Mesenchymal stem cell (in vitro differentiated cells and primary cell): ENCODE measurements at places on chromosomes 1 and 21.

GRCh38 chr1:223745731-223746130, 33.4 kb downstream of the CAPN2 start:
- no peak for DNase-seq

- DNase-seq = no peak
Measured at GRCh38 chr21:41381731-41382130, 19.9 kb downstream of the MX2 start.

DNA sequence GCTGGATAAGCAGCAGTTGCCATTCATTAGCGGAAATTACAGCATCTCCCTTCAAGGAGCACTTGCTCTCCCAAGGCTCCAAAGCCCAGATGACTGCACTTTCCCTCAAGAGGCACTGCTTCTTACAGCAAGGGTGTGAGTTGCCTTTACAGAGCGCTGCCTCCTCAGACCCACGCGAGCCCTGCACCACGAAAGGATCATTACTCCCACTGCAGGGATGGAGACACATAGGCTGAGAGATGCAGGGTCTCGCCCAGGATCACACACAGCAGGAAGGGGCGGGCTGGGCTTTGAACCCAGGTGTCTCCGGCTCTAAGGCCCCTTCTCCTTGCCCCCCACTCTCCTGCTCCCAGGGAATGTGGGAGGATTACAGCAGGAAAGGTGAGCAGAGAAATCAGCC, 405.5 kb downstream of the MATN1 start:
- no peak for DNase-seq

- no peak for DNase-seq
Measured at GRCh38 chr1:228358764-228359612, 47.6 kb downstream of the TRIM11 start.

DNA sequence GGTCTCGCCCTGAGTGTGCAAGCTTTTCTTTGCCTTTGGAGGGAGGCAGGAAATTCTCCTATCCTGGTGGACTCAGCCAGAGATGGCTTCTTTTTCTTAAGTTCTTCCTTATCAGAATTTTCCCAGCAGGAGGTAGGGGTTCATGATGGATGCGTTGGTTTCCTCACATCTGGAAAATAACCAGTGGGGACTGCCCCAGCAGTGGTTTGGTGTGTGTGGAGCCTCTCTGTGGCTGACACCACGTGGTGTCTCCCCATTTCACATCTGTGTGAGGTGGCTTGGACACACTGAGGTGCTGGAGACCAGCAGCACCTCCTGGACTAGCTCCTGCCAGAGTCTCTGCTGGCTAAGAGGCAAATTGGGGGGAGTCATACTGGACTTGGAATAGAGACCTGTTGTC, 32.6 kb downstream of the B3GALT5 start:
- no peak for DNase-seq
